ENCODE measurements at places on chromosomes 3 and 15.
A peak's percentile ranks its signal among the peaks of the same experiment; 100 is the strongest.

- DNase-seq: no peak
Measured at GRCh38 chr3:111971533-111972130, 7.2 kb upstream of the ABHD10 start.

DNA sequence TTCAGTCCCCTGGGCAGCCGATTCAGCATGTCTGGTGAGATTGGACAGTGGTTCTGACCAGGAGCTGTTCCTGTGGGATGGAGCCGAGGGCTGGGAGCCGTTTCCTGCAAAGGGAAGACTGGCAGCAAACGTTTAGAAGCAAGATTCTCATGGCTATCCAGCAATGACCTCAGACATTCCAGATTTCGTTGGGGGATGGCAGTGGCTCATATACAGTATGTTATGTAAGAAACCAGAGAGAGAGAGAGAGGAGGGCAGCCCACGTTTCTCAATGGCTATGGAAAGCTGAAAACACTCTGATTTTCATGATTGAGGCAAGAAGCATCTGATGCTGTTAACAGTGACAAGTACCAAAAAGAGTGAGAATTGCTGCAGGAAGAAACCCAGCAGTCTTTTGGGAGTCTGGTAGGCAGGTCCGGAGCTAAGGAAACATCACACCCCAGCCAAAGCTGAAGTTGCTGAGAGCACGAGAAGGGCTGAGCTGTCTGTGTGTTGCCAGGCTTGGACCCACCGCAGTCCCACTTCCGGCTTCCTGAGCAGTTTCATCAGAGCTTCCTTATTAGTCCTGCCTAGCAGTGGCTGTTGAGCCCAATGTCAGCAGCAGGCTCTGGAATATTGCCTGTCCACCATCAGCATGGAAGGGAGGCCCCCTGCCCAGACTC lies 25.6 kb upstream of the VPS8 start:
- DNase-seq: no peak

DNA sequence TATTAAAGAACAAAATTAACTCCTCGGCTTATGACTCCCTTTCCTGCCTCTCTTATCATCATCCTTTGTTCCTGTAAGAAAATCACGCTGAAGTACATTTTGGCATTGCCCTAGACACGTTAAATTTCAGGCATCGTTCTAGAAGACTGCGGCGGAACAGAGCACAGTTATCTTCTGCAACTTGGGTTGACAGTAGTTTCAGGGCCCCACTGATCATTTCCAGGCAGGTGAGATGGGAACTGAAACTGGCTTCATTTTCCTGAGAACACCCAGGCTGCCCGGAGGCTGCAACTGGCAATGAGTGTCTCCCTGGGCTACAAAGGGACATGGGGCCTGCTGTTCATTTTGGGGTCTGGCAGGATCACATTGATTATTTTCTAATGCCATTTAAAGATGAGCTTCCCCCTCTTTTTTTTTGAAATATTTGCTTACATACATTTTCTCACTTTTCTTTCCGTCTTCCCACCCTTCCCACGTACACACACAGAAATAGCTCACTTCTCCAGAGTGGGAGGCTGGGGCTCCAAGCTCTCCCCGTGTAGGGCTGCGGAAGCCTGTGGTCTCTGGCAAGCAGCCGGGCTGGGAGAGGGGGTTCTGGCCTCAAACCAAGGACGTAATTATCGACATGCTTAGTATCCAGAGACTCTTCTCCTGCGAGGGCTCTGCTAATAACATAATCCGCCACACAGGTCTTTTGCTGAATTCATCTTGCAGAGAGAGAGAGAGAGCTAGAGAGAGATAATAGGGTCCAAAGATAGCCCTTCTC lies 267.4 kb downstream of the ABHD5 start:
- DNase-seq: no peak

DNA sequence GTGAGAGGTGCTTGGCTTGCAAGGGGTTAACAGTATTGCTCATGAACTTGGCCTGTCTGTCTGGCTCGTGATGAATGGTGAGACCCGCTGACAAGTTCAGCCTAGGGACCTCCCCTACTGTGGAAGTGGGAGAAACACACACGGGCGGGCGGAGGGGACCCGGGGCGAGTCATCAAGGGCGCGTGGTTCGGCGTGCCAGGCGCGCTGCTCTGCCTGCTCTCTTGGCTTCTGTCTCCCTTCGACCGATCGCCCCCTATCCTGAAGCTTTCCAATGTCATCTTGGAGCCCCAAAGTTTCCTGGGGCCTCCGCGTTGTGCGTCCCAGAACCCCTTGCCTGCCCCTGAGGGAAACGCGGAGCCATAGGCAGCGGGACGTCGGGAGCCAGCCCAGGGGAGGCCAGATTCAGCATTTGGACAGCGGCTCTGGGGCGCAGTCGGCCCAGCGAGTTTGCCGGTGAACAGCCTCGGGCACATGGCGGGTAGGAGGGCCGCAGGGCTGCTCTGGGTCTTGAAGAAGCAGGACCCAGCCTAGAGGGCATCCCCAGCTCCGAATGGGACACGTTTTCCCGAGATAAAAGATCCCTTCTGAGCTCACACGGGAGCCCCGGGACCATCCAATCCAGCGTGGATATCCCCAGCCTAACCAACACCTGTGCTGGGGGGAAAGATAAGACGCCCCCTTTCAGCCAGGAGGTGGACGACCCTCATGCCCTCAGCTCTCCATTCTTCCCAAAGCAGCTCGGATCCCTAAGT lies 27.0 kb upstream of the POLG start:
- DNase-seq: peak; percentile 53

DNA sequence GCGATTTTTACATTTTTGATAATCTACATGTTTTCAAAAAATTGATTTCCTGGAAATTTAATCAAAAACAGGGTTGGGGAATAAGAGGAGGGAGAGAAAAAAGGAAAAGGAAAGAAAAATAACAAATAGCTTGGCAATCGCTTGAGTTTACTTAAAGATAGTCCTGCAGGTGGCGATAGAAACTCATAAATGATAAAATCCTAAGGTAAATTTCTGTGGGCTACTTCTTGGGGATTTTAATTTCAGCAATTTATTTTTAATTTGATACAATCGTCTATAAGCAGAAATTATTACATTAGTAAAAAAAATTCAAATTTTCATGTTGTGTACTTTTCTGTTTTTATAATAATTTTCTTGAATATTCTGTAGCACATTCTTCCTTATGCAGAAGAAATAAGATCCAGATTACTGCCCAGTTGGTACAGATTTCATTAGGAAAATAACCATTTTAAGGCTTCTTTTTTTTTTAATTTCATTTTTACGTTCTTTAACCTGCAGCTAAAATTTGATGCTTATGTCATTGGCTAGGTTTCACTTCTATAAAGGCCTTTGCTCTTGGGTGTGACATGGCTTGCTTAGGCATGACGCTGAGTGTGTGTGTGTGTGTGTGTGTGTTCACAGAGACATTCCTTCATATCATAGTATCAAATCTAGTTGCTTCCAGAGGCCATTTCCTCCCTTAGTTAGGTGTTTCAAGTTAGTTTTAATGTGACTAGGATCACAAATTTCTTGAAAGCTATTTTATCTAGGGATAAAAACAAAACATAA lies 181.8 kb downstream of the MCTP2 start:
- no peak for DNase-seq

DNA sequence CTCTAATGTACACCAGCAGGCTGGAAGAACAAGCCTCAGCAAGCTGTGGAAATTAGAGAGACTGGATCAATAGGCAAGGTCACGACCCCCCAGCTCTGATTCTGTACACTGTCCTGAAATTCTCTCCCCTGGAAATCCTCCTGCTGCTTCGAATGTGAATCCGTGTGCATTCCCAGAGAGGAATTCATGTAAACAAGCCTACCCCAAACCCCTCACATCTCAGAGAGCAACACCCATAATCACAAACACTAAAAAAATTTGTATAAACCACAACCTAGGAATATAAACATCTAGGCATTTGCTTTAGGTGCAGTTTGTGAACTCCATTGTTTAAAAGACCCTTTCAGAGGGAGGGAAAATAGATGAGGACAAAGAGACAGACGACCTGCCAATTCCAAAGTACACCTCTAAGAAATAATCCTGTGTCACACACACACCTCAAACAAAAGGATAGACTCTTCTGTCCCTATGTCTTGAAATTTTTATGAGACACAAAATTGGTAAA lies 325.2 kb downstream of the WDR72 start:
- DNase-seq: no peak

DNA sequence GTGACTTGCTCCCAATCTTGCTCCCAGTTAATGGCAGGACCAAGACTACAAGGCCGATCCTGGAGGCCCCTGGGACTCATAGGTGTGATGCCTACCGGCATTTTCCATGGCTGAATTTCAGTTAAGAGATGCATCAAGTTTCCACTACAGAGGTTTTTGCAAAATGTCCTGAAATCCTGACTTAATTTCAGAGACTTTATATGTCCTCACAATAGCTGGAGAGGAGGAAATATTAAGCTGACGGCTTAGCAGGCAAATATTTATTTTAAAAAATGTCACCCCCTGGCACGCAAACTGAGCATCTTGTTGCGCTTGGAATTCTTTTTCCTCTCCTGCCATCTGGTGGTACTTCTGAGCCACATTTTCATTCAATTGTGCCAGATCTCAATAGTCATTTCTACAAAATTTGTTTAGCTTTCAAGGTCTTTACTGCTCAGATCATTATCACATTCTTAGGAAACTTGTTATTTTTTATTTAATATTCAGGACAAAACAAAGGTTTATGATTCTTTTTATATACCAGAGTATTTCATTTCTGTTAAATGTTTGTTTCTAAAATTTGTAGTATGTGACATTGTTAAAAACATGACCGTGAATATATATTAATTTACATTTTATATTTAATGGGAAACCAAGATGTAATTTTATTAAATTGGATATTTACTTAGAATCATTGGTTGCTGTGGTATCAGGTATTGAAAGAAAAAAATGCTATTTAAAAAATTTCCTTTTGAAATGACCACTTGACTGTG lies 189.2 kb upstream of the THRB start:
- no peak for DNase-seq

DNA sequence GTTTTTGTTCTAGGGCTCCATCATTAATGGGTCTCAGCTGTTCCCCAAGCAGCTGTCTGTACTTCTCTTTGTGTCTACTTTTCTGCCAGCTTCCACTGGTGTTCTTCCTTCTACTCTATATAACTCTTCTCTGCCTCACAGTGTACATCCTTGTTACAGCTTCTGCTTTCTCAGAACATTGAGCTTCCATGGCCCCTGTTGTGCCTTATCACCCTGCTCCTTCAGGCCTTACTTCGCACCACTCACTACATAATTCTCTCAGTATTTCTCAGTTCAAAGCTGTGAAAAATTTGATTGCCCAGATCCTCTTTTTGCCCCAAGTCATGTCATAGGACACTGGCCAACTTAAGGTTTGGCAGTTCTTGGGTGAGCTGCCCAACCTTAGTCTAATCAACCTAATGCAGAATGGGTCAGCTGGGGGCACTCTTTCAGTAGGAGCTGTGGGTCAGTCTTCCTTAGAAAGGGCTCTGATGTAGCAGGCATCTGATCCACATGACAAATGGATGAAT lies 28.9 kb downstream of the CSTA start:
- no peak for DNase-seq

GRCh38 chr3:48696601-48697000 lies 10.9 kb upstream of the NCKIPSD start:
- DNase-seq: no peak

All from stimulated activated CD4-positive, alpha-beta T cell treated with anti-CD3 and anti-CD28 coated beads, Interleukin-1b, Interleukin-23, amount 100 ng/mL, for 4 hours (primary cell).